ENCODE measurements at places on chromosomes 3 and 15.

DNA sequence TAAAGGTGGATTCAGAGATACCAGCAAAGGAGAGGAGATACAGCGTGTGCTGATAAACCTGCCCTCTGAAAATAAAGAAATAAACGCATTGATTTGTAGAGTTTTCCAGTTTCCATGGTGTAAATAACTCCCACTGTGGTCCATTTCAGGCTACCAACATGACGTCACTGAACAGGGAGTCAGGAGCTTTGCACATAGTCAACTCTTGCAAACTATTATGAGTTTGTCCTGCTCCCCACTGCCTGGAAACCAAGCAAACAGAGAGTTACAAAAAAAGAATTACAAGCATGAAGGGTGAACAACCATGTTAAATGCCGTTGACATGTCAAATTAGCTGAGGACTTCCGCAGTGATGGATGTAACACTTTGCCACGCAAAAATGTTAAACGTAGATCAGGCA is 70.4 kb upstream of the GATA2 start:
- no peak for DNase-seq

DNA sequence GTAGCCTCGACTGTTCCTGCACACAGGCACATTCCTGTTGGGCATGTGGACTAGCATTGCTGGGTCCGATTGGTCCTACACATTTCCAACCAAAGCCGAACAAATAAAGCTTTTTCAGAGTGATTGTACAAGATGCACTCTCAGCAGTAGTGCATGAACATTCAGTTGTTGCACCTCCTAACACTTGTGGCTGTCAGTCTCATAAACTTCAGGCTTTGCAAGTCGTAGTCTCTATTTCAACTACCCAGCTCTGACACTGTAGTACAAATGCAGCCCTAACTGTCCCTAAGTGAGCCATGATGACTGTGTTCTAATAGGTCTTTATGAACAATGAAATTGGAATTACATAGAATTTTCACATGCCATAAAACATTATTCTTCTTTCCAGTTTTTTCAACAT is 281.7 kb upstream of the ATP10A start:
- DNase-seq: no peak

DNA sequence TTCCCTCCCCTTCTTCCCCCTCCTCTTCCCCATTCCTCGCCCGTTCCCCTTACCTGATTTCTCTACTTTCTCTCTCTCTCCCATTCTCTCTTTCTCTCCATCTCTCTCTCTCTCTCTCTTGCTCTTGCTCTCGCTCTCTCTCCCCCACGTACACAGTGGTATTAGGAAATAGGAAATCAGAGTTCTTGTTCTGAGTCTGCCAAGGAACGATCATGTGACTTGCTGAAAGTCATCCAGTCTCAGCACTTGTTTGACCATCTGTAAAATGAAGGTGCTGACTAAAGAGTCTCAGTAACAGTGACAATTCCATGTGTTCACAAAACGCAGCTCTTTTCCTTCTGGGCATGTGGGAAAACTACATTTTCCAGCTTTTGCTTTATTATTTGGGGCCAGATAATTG is 445.0 kb upstream of the TGFBR2 start:
- no peak for DNase-seq

GRCh38 chr15:98154863-98155262 is 194.4 kb downstream of the ARRDC4 start:
- peak; percentile 90 for DNase-seq

DNA sequence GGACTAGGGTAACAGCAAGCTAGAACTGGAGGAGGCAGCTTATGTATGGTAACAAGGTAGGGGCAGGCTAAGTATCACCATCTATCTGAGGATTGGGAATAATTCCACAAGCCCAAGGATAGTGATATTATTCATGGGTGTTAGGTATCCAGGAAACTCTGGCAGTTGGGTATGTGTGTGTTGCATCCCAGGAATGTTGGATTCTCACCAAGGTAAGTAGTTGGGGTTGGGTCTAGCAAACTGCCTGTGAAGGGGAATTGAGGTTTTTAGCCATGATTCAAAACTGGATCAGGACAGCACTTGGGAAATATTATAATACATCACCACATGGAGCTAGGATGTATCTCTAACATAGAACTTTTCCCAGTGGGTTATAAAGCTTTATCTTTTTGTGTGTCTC is 626.4 kb upstream of the GOLIM4 start:
- no peak for DNase-seq

- DNase-seq: no peak
Observed at GRCh38 chr15:60413231-60413824, 15.5 kb upstream of the ANXA2 start.

DNA sequence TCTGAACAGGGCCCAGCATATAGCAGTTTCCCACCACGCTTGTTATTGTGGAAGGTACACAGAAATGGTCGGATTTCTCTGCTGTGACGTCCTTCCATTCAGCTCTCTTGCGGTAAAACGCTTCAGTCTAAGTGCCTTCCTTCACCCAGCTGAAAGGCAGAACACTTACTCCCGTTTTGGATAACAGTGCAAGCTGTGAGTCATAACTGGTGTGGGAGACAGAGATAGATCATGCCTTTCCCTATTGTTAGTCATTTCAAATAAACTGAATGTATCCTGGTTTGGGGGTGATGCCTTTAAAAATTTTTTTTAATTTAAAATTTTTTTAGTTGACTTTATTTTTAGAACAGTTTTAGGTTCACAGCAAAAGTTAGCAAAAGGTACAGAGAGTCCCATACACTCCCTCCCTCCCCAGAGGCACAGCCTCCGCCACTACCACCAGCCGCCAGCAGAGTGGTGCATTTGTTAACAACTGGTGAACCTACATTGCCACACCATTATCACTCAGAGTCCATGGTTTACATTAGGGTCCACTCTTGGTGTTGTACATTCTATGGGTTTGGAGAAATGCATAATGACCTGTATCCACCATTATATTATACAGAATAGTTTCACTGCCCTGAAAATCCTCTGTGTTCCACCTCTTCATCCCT is 94.9 kb upstream of the NSMCE3 start:
- peak; percentile 64 for DNase-seq

GRCh38 chr3:14403619-14404155 is 1.3 kb downstream of the SLC6A6 start:
- DNase-seq: peak; percentile 62

DNA sequence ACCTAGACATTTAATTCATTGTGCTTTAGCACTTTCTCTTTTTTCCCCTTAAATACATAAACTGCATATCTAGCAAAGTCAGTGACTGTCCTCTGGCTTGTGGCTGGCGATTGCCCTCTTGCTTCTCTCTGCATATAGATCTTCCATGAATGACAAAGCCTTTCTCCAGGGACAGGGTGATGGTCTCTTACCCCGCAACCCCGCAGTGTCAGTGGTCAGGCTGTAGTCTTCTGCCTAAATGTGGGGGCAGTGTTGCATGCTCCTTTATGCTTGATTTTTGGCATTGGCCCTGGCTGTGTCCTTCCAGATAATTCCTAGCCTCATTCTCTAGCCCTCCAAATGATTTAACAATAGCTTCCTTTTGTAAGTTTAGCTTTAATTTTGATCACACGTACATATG is 407.8 kb downstream of the GABRB3 start:
- DNase-seq: no peak

GRCh38 chr3:107308716-107309115 is 68.5 kb upstream of the CCDC54 start:
- no peak for DNase-seq

DNA sequence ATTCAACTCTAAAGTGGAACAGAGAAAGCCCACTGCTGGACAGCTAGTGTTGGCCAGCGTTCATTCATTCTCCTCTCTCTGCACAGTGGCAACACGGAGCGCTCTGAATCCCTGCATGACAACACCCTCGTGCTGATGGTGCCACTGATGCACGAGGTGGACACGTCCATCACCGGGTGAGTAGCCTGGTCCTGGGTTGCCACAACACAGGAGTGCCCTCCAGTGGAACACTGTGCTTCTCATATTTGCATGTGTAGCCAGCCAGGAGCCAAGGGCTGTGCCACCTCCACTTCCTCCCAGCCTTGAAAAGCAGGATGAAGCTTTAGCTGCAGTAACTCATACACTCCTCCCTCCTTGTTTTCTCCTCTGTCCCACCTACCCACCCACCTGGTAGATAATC is 120.0 kb upstream of the CTDSPL start:
- DNase-seq: peak; percentile 29

DNA sequence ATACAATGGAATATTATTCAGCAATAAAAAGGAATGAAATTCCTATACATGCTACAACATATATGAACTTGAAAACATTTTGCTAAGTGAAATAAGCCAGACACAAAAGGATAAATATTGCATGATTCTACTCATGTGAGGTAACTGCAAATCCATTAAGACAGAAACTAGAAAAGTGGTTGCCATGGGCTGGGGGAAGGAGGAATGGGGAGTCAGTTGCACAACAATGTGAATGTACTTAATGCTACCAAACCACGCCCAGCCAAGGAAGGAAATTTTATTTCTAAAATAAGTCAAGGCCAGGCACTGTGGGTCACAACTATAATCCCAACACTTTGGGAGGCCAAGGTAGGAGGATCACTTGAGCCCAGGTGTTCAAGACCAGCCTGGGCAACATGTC is 9.8 kb upstream of the GMPPB start:
- no peak for DNase-seq

DNA sequence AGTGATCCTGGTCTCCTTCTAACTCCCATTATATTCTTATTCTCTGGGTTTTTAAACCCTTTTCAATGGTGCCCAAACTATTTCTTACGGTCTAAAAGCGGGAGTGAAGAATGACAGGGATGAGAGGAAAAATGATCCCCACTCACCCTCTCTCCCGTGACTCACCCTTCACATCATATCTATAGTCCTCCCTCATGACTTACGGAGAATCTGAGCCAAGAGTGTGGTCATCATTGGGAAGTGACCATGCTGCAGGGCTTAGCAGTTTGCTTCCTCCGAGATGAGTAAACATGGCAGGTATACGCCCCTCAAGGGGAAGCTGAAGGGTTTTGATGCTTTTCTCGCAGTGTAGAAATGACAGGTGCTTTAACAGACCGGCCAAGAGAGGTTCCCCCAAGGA is 274.0 kb downstream of the RYR3 start:
- DNase-seq: peak; percentile 62

DNA sequence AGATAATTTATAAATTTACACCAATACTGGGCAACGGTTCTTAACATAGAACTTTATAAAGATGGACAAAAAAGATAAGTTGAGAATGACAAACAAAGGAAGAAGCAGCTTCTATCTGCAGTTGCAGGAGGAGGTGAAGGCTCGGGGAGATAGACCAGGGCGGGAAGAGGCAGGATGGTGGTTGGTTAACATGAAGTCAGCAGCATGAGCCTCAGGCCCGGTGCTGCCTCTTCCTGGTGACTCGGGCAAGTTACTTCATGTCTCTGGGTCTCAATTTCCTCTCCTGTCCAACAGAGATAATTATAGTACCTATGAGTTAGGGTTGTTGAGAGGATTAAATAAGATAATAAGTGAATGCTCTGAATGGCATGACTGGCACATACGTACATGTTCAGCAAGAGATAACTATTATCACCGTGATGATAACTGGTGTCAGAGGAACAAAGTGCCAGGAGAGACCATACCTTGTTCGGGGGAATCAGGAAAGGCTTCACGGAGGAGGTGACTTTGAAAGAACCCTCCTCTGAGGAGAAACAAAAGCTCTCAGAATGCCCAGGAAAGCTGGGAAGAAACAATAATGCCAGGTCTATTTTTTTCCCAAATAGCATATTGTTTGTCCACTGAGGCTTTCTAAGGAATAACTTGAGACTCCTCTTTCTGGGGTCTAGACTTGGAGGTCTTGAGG is 4.4 kb downstream of the PAK6 start:
- no peak for DNase-seq

DNA sequence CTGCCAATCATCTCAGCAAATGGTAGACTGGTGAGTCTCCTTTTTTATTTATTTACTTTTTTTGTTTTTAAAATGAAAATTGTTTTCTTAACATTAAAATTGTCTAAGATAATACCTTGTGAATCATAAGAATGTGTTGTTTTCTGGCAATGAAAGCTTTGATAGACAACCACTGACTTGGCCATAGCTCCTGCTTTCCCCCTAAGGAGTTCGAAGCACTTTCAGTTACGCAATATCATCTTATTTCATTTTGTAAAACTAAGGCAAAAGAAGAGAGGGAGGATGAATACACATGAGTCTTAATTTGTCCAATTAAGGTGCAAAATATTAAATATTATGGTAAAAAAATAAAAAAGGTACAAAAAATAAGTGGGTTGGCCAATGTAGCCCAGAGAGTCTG is 74.8 kb upstream of the PLCL2 start:
- no peak for DNase-seq

DNA sequence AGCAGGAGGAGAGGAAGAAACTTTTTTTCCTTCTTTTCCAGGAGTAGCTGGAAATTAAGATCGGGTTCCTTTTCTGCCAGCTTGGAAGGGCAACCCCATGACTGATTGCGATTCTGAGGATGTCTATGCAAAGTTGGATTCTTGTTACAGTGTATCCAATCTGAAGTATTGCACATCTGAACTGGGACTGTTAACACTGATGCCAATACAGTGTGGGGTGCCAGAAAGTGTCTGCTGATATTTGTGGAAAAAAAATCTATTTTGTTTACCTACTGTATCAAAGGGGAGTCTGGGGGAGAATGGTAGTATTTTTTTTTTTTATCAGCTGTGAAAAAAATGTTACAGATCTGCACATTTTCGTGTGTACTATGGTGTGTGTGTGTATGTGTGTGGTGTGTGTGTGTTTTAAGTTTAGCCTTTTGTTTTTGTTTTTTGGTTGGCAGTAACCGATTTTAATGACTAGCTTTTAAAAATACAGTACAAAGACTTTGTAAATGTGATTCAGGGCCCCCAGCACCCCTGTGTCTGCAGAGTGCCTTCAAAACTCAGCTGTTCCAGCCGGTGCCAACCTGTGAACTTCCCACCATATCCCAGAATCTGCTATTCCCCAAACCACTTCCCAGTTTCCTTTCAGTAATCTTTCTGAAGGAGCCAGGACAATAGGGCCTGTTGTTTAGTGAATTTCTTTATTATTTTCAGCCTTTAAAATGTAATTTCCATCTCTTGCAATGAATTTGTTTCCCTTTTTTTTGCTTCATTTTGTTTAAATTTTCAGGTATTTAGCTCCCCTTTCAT is 1.9 kb downstream of the RAP2B start:
- no peak for DNase-seq

DNA sequence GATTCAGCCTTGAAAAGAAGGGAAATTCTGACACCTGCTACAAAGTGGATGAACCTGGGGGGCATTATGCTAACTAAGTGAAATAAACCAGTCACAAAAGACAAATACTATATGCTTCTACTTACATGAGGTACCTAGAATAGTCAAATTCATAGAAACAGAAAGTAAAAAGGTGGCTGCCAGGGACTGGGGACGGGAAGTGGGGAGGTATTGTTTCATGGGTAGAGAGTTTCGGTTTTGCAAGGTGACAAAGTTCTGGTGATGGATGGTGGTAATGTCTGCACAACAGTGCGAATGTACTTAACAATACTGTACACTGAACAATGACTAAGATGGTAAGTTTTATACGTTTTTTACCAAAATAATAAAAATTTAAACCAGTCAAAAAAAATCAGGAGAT is 4.8 kb downstream of the IDH2 start:
- no peak for DNase-seq

- DNase-seq: no peak
Observed at GRCh38 chr15:86959254-86959653, 879.6 kb downstream of the AGBL1 start.

Data from A172 (cell line).